ENCODE measurements at places on chromosomes 16 and 17.

- DNase-seq, result no peak
Observed at GRCh38 chr17:16969931-16970906, 1.7 kb downstream of the TNFRSF13B start.

DNA sequence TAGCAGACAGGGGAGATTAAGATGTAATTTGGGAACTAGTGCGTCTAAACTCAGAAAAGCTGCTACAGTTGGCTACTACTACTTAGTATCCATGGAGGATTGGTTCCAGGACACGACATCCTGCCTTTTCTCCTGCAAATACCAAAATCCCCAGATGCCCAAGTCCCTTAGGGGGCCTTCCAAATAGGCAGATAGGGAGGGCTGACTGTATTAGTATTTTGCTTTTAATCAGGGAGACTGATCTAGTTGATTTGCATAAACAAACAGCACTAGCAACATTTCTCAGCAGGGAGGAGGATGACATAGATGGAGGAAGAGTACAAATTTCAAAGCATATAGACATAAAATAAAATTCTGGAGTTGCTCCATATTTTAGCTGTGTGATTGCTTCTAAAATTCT is 621.6 kb upstream of the GOT2 start:
- no peak for DNase-seq

DNA sequence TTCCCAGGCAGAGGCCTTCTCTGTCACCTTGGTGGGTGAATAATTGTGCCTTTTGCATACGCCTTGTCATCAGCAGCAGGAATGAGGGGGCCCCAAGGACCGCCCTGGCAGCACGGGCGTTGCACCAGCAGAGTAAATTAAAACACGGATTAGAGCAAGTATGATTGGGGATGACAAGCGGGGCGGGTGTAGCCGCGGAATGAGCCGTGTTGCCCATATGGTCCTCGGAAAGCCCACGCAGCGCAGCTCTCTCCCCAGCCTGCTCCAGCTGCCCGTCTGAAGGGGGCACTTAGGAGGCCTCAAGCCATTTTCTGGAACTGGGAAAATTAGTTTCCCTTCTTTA is 299.4 kb upstream of the IRX3 start:
- no peak for DNase-seq

DNA sequence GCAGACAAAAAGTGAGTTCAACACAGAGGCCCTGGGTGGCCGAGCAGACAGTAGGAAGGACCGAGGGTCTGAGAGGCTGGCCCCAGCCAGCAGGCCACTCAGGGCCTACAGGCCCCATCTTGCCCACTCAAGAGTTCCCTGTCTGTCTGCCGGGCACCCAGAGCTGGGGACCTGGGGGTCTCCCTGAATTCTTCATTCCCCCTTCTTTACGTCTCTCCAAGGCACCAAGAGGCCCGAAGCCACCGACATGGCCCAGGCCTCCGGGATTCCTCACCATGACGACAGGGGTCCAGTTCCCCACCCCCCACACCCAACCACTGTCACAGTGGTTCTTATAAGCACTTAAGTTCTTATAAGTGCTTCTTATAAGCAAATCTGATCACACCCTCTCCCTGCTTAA is 49.2 kb downstream of the NOS2 start:
- DNase-seq, result no peak

GRCh38 chr16:26295625-26296304 is 604.0 kb downstream of the HS3ST4 start:
- no peak for DNase-seq

GRCh38 chr16:16041196-16041892 is 91.9 kb downstream of the ABCC1 start:
- DNase-seq, result no peak

- DNase-seq, result no peak
Observed at GRCh38 chr17:42000413-42001133, 16.7 kb downstream of the DNAJC7 start.

GRCh38 chr16:29684679-29685078 is 5.7 kb downstream of the QPRT start:
- DNase-seq, result no peak

DNA sequence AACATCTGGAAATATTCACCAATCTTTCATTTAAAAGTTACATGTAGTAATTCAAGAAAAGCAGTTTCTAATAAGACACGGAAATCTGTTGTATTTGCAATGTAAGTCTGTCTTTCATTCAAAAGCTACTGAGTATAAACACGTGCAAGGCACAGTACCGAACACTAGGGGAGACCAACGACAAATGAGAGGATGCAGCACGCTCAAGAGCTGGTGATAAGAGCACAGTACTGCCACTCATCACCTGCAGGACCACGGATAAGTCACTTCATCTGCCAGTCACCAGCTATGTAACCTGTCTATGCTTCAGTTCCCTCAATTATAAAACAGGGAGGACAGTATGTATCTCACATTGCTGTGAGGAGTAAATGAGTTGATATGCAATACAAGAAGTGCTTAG is 67.1 kb downstream of the CLEC18A start:
- peak; percentile 29 for DNase-seq
